Fibroblast of skin of left biceps (primary cell): ENCODE measurements at places on chromosomes 2 and 18.

DNA sequence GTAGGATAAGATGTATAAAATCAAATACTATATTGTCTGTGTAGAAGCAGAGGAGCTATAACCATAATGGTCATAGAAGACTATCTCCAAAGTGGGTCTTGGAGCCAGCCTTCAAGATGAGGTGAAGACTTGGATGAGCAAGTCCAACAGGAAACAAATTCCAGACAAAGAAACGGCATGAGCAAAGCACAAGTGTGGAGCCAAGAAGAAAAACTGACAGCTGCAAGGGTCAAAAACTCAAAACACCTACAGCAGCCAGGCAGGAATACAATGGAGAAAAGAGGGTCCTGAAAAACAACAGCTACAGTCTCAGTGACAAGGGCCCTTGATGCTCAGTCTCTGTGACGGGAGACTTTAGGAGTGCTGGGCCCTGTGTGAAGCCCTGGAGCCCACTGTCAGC lies 102.4 kb downstream of the STK39 start:
- DNase-seq, result no peak

DNA sequence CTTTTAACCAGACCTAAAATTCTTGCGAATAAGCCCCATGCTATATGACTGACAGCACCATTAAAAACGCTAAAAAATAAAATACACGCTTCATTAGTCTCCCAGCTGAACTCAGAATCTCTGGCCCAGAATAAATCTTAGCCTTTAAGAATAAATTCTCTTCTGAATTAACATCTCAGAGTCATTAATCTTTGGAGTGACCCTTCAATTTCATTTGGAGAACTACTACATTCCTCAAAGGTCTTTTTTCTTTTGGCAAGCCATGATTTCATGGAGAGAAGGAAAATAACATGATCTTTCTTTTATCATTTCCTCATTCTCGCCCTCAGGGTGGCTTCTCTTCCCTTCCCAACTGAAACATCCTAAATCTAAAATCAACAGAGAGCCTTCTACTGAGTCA lies 259.0 kb downstream of the AFF3 start:
- no peak for DNase-seq

GRCh38 chr18:50192995-50193795 lies 1.8 kb downstream of the MYO5B start:
- no peak for DNase-seq

- DNase-seq, result no peak
Observed at GRCh38 chr2:229752970-229753729, 38.8 kb upstream of the DNER start.

GRCh38 chr2:238388794-238389193 lies 37.9 kb upstream of the ASB1 start:
- DNase-seq, result no peak

DNA sequence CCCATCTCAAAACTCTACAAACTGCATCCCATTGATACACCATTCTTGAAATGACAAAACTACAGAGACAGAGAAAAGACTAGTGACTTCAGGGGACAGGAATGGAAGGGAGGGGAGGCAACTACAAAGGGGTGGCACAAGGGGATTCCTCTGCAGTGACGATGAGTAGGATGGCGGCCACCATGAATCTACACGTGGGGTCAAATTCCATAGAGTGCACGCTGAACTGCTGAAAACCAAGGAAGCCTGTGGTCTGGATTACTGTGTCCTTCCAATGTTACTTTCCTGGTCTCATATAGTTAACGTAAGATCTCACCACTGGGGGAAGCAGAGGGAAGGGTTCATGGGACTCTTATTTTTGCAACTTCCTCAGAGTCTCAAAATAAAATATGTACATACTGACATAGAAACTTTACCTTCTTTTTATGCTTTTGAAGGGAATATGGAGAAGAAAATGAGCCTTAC lies 23.6 kb downstream of the COX7A2L start:
- no peak for DNase-seq

DNA sequence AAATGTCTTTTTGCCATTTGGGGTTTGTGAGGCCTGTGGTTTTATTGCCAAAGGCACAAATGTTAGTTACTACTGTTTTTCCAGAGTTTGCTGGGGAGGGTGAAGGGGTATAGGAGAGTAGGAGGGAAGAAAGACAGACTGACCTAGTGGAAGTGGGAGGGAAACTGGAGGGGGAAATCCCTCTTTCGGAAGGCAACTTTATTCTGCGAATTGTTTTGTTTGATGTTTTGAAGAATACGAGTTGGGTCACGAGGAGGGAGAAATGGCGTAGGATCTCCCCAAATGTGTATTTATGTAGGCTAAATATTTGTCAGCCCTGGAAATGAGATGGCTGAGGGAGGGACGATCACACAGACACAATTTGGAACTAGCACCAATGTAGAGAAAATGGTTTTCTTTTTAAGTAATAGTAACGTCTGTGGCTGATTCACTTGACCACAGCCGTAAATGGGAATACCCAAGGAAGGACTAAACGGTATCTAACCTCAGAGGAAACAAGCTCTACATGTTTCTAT lies 172.3 kb downstream of the ICOS start:
- no peak for DNase-seq

DNA sequence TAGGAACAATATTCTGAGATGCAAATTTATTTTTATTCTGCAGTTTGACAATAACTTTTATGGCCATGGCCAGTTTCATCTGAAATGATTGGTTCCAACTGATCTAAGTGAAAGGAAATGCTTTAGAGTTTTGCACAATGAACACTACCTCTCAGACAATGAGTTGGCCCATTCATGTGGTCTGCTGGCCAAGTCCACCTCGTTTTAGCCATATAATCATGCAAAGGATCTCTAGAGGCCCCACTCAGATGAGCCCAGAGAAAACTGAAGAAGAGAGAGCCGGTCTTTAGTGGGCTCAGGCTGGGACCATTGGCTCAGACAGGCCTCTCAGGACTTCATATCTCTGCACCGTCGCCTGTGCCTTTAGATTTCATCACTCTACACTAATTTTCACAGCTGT lies 254.7 kb downstream of the MREG start:
- peak; percentile 48 for DNase-seq

DNA sequence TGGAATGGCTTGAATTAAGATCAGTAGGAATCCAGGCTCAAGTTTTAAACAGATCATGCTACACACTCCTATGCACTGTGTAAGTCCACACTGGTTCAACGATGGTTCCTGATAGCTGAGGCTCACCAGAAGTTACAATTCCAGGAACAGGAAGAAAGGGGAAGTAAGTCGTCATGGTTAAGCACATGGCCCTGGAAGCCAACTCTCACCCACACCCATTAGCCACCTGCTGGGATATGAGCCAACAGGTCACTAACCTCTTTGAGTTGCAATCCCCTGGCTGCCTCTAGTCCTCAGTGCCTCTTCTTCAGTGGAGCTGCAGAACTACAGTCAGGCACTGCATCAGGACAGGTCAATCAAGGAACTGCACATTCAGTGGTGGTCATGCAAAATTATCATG lies 133.5 kb downstream of the TMEM182 start:
- DNase-seq, result no peak

GRCh38 chr18:74152270-74152669 lies 3.9 kb downstream of the TIMM21 start:
- DNase-seq, result no peak

DNA sequence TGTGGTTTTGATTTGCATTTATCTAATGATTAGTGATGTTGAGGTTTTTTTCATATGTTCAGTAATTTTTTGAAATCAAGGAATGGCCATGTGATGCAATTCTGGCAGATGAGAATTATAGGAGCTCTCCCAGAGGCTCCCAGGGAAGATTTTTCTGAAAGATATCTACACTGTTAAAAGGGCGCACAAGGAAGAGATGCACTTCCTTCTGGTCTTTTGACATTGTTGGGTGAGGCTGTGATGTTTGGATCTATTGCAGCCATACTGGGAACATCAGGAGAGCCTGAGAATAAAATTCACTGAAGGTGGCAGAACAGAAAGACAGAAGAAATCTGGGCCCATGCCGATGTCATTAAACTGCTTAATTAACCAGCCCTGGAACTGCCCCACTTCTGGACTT lies 108.5 kb downstream of the DDX1 start:
- DNase-seq, result no peak

- DNase-seq, result no peak
Observed at GRCh38 chr18:48792141-48792540, 158.6 kb downstream of the SMAD7 start.

GRCh38 chr2:75604484-75604883 lies 42.1 kb upstream of the MRPL19 start:
- no peak for DNase-seq

DNA sequence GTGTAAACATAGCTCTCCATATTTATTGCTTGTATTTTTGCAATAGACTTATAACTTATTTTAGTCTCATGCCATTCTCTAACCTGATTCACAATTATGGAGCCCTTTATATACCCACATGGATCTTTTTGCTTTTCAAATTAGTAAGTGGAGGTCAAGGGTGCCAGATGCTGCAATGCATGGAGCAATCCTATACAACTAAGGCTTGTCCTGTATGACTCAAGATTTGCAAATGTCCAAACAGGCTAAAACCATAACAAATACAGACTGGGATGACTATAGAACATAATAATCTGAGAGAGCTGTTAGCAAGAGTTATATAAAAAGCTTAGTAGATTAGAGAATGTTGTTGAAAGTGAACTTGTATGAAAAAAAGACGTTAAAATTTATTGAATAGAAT lies 690.4 kb upstream of the NRXN1 start:
- peak; percentile 39 for DNase-seq

GRCh38 chr2:102848366-102848839 lies 86.6 kb downstream of the TMEM182 start:
- DNase-seq, result no peak

GRCh38 chr2:159188449-159188848 lies 98.1 kb downstream of the WDSUB1 start:
- DNase-seq, result no peak

DNA sequence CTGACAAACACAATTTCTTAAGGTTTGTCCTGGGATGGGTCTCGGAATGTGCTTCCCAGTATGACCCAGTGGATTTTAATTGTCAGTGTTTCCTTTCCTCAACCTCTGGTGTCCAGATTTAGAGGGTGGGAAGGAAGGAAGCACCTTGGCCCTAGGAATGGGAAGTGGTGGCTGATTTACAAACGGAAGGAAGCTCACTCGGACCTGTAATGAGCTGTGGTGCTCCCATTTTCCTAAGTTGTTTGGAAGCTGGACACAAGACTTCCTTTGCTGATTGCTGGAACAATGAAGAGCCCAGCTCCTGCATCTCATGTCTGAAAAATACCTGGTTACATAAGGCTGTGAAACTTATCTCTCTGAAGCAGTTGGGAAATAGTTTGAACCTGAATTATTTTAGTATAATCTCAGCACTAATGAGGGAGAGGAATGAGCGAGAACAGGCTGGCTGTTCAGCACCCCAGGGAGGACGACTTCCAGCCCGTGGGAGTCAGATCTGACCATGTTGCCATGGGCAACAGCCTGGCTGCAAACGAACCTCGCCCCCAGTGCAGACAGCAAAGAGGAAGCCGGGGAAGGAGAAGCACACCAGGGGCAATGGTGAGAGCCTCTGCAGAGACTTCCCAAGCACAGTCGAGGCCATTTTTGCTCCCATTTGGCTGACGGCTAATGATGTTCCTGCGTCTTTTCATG lies 74.4 kb upstream of the ASB18 start:
- no peak for DNase-seq

DNA sequence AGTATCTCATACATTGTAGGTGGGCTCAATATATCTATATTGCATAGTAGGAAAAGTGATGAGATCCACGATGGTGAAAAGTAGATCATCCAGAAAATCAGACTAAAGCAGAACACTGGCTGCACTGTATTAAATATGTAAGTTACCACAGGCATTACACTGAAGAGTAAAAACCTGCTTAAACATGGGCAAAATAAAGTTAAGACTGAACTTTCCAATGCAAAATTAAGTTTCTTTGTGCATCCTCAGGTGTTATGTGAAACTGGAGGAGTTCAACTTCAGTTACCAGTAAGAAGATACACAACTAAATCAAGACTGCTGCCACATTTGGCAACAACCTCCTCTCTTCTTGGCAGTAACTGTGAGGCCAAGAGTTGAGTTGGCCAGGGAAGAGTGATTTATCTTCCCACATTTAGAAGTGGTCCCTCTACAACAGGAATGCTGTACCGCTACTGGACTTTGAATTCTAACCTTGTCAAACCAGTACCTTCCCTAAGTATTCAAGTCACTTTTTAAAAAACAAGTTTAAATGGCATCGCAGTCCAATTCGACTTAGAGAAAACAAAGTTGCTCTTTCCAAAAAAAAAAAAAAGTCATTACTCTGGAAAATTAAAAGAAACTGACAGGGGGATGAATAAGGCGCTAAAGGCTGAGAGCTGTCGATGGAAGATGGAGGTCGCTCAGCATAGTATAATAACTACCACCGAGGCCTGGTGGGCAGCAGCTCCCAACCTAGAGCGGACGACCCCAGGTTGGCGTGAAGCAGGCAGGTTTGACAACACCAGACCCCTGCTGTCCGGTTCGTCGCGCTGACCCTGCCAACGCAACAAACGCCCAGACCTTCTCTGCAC lies 1.1 kb downstream of the MAP4K3 start:
- no peak for DNase-seq

DNA sequence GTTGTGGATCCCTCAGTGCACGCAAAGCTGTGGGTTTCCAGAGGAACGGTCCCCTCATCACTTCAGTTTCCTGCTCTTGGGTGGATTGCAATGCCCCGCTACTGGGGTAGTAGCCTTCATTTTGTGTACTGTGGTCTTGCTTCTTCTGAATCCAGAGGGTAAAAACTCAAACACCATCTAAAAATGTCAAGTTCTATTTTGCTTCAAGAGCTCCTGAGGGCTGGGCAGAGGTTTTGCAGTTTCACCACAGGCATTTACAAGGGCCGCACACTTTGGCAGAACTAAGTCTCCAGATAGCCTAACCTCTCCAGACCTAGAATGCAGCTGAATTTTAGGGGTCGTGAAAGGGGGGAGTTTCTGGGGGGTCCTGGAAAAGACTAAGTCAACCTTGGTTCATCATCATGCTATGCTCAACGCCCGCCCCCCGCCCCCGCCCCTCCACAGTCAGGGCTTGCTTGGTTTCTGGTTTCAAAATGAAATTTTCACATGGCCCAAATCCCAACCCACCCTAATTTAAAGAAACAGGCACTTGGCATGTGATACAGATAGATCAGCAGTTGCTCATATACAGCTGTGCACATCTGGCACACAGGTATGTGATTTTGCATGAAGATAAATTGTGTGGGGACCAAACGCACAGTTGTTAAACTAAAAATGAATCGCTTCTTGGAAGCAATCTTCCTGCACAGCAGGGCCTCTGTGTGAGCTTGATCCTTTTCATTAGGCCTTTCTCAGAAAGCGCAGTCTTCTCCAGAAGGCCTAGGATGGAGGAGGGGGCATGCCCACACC lies 329.6 kb downstream of the OSR1 start:
- DNase-seq, result no peak

GRCh38 chr2:191864628-191865374 lies 17.9 kb upstream of the CAVIN2 start:
- DNase-seq, result no peak

GRCh38 chr18:59249199-59249774 lies 24.0 kb downstream of the RAX start:
- peak; percentile 64 for DNase-seq

- no peak for DNase-seq
Observed at GRCh38 chr18:55856679-55857078, 268.7 kb upstream of the TCF4 start.

GRCh38 chr2:204753841-204754240 lies 208.6 kb downstream of the PARD3B start:
- DNase-seq, result peak; percentile 50
